ENCODE measurements at places on chromosomes 16 and 17.

DNA sequence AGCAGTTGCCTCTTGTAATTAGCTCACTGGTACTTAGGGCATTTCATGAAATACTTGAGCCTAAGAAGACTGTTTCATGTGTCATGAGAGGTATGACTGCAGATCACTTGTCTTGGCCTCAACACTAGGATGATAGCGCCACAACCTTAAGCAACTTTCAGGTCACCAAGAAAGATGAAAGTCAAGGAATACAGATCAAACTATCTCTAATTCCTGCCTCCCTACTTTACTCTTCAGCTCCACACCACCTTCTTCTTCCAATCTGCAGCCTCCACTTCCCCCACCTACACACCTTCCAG lies 28.0 kb downstream of the GNA13 start:
- DNase-seq, result no peak

- no peak for DNase-seq
Measured at GRCh38 chr17:50064253-50065001, 8.5 kb downstream of the ITGA3 start.

- no peak for DNase-seq
Measured at GRCh38 chr17:5629128-5629527, 44.8 kb upstream of the NLRP1 start.

DNA sequence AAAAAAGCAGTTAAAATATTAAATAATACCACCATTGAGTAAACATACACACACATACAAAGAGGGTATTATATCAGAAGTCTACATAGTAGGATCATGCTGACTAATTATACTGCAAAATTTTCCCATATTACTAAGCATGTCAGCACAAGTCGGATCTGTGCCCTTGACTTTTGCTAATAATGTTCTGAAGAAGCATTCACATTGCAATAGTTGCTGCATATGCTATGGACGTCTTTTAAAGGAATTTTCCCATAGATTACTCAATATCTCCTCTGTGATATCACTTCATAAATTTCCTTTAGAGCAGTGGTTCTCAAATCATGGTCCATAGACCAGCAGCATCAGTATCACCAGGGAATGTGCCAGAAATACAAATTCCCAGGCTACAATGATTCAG lies 110.9 kb upstream of the NUDT7 start:
- DNase-seq, result no peak

DNA sequence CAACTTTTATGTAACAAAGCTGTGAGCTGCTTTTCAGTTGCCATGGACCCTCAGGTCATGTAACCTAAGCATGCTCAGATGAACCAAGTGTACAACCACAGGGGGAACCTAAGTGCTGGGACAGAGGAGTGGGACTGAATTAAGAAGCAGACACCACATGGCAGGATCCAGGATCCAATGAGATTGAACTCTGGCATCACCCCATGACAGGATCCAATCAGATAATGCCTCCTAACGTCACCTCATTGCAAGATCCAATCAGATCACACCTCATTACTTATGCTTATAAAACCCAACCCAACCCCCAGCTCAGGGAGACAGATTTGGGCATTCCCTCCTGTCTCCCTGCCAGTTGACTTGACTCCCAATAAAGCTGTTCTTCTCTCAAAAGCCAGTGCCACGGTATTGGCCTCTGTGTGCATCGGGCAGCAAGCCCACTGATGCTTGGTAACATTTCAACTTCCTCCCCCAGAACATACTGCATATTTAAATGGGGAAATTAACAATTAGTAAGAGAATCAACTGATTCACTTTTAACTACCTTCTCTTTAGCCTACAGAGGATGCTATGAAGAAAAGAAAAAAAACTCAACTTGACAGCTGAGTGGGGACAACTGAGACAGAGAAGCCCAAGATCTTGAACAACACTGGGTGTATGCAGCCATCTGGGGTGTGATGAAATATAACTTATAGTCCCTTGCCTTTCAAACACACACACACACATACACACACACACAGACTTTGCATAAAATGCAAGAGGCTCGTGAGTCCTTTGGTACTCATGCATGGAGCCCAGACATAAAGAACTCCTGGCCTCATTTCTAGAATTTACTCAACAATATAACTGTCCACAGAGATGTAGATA lies 148.4 kb downstream of the SLC39A11 start:
- no peak for DNase-seq
